ENCODE measurements at places on chromosomes 12 and 14.

DNA sequence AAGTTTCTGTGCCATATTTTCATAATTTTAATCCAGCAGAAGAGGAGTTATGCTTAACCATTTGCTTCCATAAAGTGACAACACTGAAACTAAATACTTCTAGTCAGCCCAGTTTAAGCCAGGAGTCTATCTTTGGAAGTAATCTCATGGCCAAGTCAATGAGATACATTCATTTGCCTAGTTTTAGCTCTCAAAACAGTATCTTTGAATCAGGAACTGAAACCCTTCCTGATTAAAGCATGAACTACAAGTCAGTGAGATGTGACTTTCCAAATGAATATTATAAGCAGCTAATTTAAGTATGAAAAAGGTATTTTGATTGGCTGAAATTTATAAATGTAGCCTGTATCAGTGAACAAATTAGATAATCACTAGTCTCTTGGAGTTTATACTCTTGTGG lies 491.5 kb downstream of the SLC6A15 start:
- no peak for DNase-seq

GRCh38 chr12:120534703-120535655 lies 823 bp downstream of the RNF10 start:
- peak; percentile 70 for DNase-seq

- no peak for DNase-seq
These were observed 6.6 kb downstream of the ASPG start for GRCh38 chr14:104091927-104092771.

DNA sequence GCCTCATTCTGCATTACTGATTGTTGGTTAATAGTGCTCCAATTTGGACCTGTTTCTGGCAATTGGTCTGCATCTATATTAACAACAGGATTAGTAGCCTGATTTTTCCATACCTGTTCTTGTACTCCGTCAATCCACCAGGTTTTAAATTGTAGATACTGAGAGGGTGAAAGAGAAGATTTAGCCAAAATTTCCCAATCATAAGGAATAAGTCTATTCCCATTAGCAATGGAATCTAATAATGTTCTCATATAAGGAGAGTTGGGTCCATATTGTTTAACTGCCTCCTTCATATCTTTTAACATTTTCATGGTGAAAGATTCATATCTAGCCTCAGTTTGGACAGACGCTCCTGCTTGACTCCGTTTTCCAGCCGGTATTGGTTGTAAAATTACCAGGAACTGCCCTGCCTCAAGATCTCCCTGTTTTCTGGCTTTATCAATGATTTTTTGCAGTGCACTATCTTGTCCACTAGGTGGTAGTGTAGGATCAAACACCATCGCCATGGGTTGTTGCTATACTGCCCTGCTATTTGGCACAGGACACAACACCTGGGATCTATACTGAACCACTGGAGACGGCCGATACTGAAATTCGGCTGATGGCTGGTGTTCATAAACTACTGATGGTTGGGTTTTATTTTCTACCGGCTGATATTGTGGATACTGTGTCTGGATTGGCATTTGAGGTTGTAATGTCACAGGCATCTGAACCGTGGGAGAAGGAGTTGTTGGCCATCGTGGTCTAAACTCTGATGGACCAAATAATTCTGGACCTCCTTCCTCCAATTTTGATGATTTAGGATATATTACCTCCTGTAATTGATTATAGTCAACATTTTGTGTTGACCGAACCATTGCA lies 25.2 kb downstream of the DHRS4L2 start:
- DNase-seq, result peak; percentile 81

DNA sequence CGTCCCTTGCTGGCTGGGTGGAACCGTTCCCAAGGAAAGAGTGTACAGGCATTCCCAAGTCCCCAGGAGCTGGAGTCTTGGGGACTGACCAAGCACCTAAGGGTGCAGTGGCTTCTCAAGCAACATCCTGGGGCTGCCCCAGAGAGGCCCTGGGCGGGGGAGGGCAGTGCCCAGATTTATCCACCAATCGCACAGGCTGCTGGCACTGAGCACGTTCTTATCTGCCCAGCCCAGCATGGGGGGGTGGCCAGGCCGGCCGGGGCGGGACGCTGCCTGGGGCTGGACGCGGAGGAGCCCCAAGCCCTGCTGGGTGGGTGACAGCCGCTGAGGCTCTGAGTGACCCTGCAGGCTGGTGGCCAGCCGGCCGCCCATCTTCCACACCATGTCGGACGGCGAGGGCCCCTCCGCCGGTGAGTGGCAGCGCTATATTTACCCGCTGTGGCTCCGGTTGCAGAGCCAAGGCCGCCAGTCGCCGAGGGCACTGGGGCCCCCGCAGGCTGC lies 53.4 kb downstream of the CYP46A1 start:
- DNase-seq, result peak; percentile 28
